ENCODE measurements at places on chromosomes 5 and 9. TPM values are rescaled to one million over a fixed set of nuclear protein-coding genes. Genes with fewer than 3 reads are reported as not detected.

Gene FST
- 2.0 TPM for total RNA-seq

Gene RMND5B
- 21.1 TPM for total RNA-seq

Gene CAMK4
- 0.20 TPM for total RNA-seq

Gene F2RL2
- 3.3 TPM for total RNA-seq

Gene CYLC2
- not detected for total RNA-seq

Gene CDC20B
- 0.09 TPM for total RNA-seq

Gene PCDHA1
- total RNA-seq = 0.14 TPM

Gene FGFR4
- total RNA-seq = 25.5 TPM

Gene ADAMTSL2
- total RNA-seq = not detected

Gene IFNK
- total RNA-seq = not detected

Gene KIF4B
- not detected for total RNA-seq

Gene SPINK5
- not detected for total RNA-seq

Gene TAS2R1
- total RNA-seq = not detected

Gene NDUFS4
- 102 TPM for total RNA-seq

Gene PCDHGA12
- total RNA-seq = not detected

Gene IFNA13
- not detected for total RNA-seq

Gene NR2F1-AS1
- total RNA-seq = 4.0 TPM

Gene AGXT2
- total RNA-seq = not detected

Data from A549 treated with Mapracorat at 1 μM for 4 hours (cell line).